ENCODE measurements at places on chromosomes 5 and 9.

- no peak for DNase-seq
Measured at GRCh38 chr5:135628771-135629563, 50.2 kb upstream of the CXCL14 start.

DNA sequence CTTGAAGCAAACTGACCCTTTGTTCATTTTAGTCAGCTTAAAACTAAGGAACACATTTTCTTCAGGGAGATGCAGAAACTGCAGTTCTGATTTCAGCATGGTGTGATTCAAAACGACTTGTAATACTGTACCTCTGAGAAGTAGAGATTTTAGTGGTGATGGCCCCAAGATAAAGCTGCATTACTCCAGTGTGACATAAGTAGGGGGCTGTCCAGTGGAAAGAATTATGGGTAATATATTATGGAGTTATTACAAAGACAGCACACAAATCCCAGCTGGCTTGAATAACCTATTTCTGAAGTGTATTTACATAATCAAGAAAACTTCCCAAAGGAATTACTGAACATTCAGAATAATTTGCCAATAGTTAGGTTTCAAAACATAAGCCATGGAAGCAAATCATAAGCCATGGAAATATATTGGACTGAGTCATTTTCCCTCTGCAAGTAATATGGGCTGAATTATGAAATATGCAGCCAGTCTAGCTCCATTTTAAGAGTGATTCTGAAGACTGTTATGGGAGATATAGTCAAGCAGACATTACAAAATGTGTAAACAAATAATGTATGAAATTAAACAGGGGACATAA lies 133.7 kb upstream of the FBXL17 start:
- no peak for DNase-seq

DNA sequence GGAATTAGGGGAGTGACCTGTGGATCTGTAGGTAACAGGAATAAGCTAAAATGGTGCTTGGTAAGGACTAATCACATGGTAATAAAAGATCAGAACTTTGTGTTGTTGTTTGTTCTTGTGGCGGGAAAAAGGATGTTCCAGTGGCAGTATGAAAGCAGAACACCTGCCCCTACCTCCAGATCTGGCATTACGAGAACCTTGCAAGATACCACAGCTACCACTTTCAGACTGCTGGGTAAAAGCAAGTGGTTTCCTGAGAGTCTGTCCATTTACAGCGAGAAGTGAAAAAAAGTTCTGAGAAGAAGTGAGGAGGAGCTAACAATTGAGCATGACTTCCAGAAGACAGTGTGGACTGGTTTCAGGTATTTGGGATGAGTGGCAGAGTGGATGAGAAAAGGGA lies 252.5 kb downstream of the TLE4 start:
- DNase-seq, result no peak

DNA sequence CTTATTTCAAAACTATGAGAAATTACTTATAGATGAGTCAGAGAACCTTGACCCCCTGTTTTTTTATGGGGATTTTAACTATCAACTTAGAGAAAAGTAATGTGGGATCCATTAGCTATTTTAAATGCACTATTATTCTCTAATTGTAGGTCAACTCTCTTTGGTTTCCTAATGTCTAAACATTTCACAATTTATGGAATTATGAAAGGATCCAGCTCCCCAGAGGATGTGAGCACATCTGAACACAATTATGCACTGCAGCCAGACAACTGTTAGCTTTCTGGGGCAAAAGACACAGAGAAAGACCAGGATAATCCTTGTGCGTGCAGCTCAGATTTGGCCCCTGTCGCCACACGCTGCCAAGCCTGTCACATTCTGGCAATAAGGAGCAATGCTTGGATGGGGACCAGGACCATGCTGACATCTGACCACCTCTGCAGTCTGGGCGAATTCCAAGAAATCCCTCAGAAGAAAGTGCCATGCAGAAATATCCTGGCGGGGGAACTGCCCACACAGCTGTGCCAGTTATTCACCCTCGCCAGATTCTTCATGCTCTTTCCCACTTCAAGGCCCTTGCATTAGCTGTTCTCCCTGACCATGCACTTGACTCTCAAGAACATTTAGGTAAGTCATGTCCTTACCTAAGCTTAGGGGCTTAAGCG lies 22.2 kb upstream of the CMBL start:
- peak; percentile 61 for DNase-seq

DNA sequence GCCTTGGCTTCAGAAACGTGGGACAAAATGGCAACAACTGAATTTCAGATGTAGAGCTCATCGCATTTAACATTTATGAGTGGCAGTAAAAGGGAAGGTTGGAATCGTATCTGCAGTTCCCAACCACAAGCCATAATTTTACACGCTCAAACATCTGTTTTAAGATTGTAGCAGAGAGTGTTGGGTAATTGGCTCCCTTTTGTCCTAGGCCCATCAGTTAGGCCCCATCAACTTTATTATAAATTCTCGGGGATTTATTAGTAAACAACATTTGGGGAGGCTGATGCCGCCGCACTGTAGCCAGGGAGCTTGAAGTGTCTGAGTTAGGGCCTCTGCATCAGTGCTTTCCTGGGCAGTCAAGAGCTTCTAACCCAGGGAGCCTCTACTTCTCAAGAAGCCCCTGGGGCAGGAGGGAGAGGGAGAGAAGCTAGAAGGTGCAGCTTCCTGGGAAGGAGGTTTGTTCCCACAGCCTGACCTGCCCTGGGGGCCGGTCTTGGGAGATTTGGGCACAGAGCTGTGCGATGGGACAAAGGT lies 66.2 kb downstream of the HSPA4 start:
- no peak for DNase-seq

GRCh38 chr5:175718401-175719108 lies 60.7 kb downstream of the HRH2 start:
- DNase-seq, result no peak

DNA sequence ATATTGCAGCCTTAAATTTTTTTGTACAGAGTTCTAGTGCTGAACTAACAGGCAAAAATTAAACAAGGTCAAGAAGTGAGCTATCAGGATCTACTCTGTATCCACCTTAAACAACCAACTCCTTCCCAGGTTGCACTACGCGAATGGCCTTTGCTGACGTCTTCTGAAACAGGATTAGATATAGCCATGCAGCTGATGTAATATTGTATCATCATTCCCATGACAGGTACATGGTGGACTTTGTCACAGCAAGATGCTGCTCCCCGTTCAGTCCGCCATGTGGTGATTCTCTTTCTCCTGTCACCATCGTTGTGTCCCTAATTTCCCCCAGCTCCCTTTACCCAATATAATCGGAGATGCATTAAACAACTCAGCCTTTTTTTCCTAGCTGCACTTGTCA lies 328.9 kb downstream of the DEPDC1B start:
- DNase-seq, result no peak

- no peak for DNase-seq
Measured at GRCh38 chr5:138695781-138696180, 57.4 kb upstream of the CTNNA1 start.

GRCh38 chr9:102700936-102701335 lies 294.2 kb upstream of the CYLC2 start:
- DNase-seq, result no peak

GRCh38 chr9:91178281-91179236 lies 183.2 kb downstream of the AUH start:
- DNase-seq, result no peak

DNA sequence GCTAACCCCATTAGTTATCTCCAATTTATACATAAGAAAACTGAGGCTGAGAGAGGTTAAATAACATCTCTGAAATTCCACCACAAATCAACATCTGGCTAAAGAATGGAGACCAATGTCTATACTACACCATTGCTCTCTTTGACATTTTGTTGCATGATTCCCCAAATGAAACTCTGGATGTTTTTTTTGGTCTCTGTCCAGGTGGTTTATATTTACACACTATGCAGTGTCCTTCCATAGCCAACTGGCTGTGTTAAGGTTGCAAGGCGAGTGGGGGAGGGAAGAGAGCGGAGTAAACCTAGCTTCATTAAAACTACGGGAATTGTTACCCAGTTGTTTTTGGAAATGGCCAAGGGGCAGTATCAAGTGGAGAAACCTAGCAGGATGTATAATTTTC lies 67.2 kb downstream of the KIF4B start:
- no peak for DNase-seq

GRCh38 chr5:160457252-160457651 lies 35.6 kb downstream of the PTTG1 start:
- no peak for DNase-seq

- DNase-seq, result peak; percentile 49
Measured at GRCh38 chr9:106860721-106861639, 2.0 kb upstream of the ZNF462 start.

DNA sequence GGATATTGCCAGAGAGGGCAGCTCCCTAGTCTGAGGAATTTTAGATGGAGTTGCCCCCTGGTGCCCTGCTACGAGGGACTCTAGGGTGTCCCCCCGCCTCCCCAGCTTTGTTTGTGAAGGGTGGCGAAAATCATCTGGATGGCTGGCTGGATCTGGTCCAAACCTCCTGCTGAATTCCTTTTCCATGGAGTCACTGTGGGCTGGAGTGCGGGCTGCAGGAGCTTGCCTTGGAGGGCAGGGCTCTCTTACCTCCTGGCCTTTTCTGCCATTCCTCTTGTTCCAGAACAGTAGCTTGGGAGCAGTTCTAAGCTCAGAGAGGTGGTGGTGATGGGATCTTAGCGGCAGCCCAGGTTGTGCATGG lies 2.1 kb downstream of the SYNPO start:
- DNase-seq, result peak; percentile 82

GRCh38 chr9:114503009-114503408 lies 2.3 kb downstream of the WHRN start:
- DNase-seq, result no peak

- no peak for DNase-seq
Measured at GRCh38 chr9:88322906-88323566, 65.2 kb upstream of the SPIN1 start.

DNA sequence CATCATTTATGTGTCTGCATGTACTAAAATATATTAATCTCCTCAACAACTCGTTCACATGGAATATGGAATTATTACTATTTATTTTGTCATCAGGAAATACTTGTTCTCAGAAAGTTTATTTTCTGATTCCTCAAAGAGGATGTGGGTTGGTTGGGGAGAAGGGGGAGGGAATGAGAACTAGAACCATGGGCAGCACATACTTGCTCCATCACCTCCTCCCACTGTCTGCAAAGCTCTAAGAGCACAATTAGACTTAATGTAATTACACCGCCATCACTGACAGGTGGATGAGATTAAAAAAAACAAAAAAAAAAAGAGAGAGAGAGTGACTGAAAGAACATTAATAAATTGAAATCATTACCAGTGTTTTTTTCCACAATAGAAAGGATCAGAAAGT lies 98.2 kb downstream of the OXCT1 start:
- no peak for DNase-seq

GRCh38 chr9:110807956-110808598 lies 139.5 kb downstream of the MUSK start:
- DNase-seq, result no peak

GRCh38 chr5:36646100-36646499 lies 39.7 kb downstream of the SLC1A3 start:
- DNase-seq, result no peak

DNA sequence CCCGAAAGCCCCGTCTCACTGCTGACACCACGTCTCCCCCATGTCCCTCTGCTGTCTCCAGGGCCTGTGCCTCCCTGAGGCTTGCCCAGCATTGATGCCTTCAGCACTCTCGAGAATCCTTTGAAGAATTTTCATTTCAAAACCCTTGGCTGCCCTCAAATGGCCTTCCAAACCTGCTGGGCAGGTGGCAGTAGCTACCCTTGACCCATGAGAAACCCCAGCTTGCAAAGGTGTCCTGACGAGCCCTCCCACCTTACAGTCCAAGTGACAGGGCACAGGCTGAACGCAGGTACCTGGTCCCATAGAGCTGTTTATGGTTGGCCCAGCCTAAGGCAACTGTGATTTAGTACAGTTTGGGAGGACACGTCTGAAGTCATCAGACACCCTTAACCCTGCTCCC lies 97.2 kb upstream of the SPIN1 start:
- DNase-seq, result no peak

GRCh38 chr9:70519912-70520724 lies 105.7 kb upstream of the KLF9 start:
- DNase-seq, result no peak

DNA sequence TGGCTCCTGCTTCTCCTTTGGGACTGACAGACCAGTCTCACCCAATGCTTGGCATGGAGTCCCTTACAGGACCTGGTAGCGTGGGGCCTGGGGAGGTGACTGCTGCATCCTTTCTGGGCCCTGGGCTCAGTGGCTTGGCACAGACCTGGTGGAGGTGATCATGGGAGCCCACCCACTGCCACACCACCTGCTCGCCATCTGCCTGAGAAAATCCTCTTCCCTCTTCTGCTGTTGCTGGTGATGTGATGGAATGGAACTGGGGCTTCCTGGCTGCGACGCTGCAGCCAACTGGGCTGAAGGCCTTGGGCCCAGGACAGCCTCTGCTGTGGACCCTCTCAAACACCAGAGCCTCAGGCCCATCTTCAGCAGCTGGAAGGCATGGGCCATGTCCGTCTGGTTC lies 122.5 kb upstream of the PANK3 start:
- no peak for DNase-seq

DNA sequence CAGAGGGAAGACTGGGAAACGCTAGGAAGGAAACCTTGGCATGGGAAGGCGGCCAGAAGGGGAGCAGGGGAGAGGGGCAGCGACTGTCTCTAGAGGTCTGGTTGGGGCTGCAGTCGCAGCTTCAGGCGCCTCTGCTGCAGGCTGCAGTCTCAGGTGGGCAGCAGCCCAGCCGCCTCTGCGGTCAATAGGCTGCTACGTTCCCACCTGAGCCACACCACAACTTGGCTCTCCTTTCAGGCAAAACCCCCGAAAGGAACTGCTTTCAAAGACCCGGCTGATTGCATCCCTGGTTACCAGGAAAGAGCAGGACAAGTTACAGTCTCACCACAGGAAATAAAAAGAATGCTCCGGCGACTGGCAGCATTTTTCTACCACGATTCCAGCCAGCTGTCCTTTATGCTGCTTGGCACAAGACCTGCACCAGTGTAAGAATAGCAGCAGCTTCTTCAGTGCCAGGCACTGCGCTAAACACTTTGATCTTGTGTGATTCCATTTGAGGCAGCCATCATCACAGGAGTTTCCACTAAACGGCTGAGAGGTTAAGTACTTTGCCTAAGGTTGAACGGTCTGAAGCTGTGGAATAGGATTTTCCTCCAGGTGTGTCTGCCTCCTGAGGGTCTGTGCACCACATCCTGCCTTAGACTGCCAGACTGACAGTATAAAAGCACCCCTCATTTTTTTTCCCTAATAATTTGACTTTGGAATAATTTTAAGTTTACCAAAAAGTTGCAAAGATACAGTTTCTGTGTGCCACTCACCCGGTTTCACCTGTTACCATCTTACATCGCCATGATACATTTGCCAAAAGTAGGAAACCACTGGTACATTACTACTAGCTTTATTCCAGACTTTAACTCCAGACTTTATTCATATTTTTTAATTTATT lies 7.5 kb downstream of the RPS14 start:
- DNase-seq, result no peak

GRCh38 chr9:38689678-38690077 lies 30.3 kb downstream of the FAM240B start:
- DNase-seq, result no peak

DNA sequence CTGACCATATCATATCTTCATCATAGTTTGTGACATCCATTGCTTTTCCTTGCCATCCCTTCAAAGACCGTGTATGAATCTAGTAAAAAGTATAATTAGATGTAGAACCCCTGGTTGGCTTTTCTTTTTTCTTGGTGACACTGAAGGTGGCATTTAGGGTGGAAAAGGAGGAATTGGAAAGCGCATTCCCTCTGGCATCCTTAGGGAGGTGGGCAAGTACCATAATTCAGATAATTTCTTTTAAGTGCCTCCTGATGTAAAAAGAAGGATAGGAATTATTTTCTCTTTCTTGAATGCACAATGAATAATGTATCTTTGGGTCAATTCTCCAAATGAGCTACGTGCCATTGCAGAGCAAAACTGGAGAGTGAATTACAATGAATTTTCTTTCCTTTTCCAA lies 73.2 kb upstream of the SMARCA2 start:
- DNase-seq, result no peak

GRCh38 chr5:123719004-123719403 lies 207.0 kb downstream of the CSNK1G3 start:
- no peak for DNase-seq

Data from ureter (tissue), 1 donor.